ENCODE measurements at places on chromosomes 6 and 20.

GRCh38 chr6:120320481-120321162 is 971.1 kb upstream of the MAN1A1 start:
- DNase-seq: no peak

- DNase-seq: no peak
Measured at GRCh38 chr6:134703206-134703605, 246.7 kb downstream of the ALDH8A1 start.

- no peak for DNase-seq
Measured at GRCh38 chr6:87672641-87673040, 29.4 kb downstream of the AKIRIN2 start.

DNA sequence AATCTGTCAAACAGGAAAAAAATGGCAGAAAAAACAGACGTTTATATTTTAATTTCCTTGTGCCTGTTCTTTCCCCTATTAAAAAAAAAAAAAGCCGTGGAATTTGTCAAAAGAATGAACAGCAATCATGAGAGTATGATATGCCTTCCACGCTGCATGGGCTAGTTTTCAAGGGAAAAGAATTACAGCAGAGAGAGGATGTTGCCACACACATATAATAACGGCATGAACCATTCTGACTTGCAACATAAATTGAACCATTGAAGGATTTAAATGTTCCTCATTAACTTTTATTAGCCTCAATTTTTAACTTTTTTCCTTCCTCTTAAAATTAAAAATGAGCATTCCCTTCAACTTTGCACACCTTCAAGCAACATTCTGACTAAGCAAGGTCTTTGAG is 301.8 kb downstream of the FOXC1 start:
- DNase-seq: no peak

- DNase-seq: no peak
Measured at GRCh38 chr6:87391334-87391733, 16.4 kb upstream of the CFAP206 start.

- no peak for DNase-seq
Measured at GRCh38 chr6:32192608-32193039, at the start of gene GPSM3. Gene GPSM3, minus strand, starts transcription at chr6:32192643. Its CDS starts 130 bp downstream, at chr6:32192513.

- peak; percentile 90 for DNase-seq
Measured at GRCh38 chr20:51022803-51023616, at the start of gene KCNG1. Gene KCNG1, minus strand, starts transcription at chr20:51023107. Its CDS starts 12,769 bp downstream, at chr20:51010338.

DNA sequence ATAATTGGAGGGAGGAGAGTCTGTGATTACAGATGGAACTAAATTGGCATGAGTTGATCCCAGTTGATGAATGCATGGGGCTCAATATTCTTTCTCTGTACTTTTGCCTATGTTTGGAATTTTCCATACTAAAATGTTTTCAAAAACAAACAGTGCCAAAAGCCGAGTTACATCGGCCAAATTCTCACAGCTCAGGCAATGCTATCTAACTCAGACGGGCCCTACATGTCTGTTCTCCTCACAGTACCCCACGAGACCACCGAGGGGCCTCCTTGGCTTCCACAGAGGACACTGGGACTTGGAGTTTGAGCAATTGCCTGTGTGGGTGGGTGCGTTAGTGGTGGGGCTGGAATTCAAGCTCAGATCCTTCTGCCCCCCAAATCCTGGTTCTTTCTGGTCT is 413.2 kb downstream of the CDH26 start:
- DNase-seq: no peak

GRCh38 chr6:5665173-5665572 is 341.6 kb downstream of the NRN1 start:
- no peak for DNase-seq

DNA sequence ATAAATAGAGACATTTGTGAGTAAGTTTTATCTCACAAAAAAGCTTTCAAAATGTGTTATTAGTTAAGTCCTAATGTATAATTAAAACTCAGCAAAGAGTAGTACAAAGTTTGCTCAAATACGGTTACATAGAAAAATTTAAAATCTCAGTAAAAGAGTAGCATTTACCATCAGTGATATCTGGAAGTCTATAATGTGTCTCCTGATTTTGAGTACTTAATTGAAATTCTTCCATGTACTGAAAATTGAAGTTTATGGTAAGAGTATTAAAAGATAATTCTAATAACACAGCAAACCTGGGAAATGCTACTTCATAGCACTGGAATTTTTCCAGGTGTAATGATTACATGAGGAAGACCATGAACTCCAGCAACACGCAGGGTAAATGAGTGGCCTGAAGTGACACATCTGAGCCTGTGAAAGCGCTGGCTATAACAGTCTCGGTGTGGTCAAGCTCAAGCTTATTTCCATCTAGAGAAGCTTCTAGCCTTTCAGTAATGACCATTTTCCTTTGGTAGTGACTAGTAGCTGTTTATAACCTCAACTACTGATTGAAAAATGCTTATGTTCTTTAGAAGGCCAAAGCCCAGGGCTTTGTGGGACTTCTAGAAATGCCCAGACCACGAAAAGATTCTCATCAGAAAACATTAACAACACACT is 203.2 kb downstream of the ISM1 start:
- DNase-seq: no peak
